ENCODE measurements at places on chromosomes 6 and 20.

- DNase-seq: no peak
These were observed 90.2 kb upstream of the CDH4 start for GRCh38 chr20:61161726-61162390.

GRCh38 chr6:13496513-13497190, 9.3 kb upstream of the GFOD1 start:
- no peak for DNase-seq

- no peak for DNase-seq
These were observed 22.1 kb upstream of the RALGAPA2 start for GRCh38 chr20:20734475-20734948.

DNA sequence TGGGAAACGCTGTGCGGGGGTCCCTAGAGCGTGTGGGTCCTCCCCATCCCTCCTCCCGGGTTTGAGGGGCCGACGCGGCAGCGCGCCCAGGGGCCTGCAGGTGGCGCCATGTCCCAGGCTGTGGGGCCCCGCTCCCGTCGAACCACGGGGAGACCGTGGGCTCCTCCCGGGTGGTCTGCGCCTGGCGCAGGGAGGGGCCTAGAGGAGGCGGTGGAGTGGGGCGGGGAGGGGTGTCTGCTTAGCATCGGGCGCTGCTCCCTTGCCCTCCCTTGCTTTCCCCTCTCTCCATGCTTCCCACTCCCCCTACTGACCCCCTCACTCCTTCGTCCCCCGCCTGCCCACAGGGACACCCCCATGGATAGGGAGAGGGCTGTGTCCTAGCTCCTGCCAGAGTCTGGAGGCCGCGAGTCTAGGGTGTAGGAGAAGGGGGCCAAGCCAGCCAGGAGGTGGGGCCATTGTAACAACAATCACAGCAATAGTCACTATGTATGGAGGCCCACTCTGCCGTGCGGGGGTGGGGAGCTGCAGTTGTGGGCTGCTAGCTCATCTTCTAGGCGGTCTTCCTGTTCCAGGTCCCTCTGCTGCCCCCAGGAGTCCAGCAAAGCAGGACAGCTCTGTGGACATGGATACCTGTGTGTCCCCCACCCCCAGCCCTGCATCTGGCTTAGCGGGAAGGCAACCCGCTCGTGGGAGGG, 51.7 kb downstream of the CHMP4B start:
- peak; percentile 36 for DNase-seq

- DNase-seq: no peak
These were observed 2.9 kb upstream of the ZBTB46 start for GRCh38 chr20:63833776-63834490.

DNA sequence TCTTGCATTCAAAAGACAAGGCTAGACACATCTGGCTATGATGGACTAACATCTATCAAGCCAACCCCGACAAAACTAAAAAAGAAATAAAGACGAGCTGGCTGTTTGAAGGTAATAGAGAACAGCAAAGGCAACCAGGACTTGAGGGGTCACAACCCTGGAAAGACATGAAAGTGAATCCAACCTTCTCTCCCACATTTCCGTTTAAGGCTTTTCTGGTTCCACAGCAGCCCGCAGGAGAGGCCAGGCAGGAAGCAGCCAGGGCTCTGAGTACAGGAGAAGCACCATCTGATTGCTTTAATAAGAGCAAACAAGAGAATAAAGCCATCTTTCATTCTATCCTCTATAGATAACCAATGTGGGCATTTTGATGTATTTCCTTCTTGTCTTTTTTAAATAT, 14.3 kb downstream of the CNKSR3 start:
- no peak for DNase-seq

DNA sequence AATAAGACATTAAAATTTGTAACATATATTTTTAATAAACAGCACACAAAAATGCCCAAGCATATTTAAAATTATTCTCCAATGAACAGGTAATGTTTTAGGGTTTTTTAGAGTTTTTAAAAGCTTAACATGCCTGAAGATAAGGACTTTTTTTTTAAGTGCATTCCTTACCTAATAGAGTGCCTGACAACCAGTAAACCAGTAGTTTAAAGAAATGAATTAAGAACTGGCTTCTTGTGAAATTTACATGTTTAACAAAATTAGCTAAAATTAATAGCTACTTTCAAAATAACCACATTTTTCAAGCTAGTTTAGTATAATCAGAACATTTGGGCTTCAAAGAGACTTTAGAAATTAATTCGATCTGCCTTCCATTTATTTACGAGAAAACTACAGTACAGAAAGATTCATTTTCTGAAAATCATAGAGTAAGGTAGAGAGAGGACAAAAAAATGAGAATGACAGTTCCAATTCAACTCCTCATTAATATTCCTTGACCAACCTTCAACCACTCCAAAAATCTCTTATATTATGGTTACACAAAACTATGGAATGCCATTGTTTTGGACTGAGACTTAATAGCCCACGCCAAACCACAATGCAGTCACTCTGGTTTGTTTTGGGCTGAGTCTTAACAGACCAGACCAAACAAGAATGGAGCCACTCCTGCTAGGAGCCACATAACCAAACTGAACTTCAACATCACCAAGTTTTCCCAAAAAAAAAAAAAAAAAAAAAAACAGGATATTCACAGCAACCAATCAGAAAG, 5.7 kb upstream of the PLN start:
- DNase-seq: no peak

- DNase-seq: no peak
These were observed 312.3 kb downstream of the TAF4 start for GRCh38 chr20:61753316-61753942.

- DNase-seq: no peak
These were observed 446.8 kb downstream of the TFAP2B start for GRCh38 chr6:51265426-51265825.

Measured in RCC 7860 (cell line).